A673 (cell line): ENCODE measurements at places on chromosomes 7 and 10. TPM values are rescaled to one million over a fixed set of nuclear protein-coding genes. Genes with fewer than 3 reads are reported as not detected.

DNA sequence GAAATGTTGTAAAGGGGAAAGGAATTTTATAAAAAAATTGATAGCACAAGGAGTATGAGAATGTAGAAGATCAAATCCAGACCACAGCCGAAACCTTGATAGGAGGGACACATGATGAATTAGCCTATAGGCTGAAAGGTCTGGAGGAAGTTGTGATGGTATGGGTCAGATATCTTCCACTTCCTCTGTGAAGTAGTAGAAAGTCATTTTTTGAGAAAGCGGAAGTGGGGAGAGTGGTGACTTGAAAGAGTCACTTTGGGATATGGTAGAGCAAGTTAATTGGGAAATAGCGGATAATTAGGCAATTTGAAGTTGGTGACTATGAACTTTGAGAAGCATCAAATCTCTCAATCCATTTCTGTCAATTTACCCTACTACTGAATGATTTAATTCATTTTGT lies 99.4 kb downstream of the GRM8 start:
- no peak for DNase-seq

DNA sequence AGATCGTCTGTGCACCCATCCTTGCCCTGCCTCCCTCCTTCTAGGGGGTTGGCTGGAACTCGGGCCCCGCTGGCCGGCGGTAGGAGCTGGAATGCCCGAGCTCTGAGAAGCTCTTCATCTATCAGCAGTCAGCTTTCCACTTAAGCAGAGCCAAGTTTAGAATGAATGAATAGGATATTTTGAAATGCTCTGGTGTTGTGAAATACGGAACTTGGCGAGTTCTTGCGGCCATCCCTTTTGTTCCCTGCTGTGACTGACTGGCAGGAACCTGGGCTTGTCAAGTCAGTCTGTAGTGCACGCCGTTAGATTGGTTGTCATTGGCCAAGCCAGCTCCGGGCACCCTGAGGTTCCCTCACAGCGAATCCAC lies 33.3 kb downstream of the FOXK1 start:
- peak; percentile 90 for DNase-seq

- no peak for DNase-seq
These were observed 1264.1 kb upstream of the AUTS2 start for GRCh38 chr7:68334216-68334615.

GRCh38 chr10:70074165-70074564 lies 21.5 kb downstream of the MACROH2A2 start:
- no peak for DNase-seq

- no peak for DNase-seq
These were observed 220.7 kb upstream of the GLI3 start for GRCh38 chr7:42457663-42458062.

GRCh38 chr10:132626019-132626760 lies 88.6 kb downstream of the INPP5A start:
- DNase-seq: no peak

GRCh38 chr10:76356557-76356956 lies 925.1 kb downstream of the LRMDA start:
- DNase-seq: no peak

- DNase-seq: peak; percentile 1
These were observed 301.2 kb downstream of the DPP6 start for GRCh38 chr7:154353355-154353767.

GRCh38 chr10:84845628-84846261 lies 517.4 kb downstream of the CCSER2 start:
- peak; percentile 39 for DNase-seq

DNA sequence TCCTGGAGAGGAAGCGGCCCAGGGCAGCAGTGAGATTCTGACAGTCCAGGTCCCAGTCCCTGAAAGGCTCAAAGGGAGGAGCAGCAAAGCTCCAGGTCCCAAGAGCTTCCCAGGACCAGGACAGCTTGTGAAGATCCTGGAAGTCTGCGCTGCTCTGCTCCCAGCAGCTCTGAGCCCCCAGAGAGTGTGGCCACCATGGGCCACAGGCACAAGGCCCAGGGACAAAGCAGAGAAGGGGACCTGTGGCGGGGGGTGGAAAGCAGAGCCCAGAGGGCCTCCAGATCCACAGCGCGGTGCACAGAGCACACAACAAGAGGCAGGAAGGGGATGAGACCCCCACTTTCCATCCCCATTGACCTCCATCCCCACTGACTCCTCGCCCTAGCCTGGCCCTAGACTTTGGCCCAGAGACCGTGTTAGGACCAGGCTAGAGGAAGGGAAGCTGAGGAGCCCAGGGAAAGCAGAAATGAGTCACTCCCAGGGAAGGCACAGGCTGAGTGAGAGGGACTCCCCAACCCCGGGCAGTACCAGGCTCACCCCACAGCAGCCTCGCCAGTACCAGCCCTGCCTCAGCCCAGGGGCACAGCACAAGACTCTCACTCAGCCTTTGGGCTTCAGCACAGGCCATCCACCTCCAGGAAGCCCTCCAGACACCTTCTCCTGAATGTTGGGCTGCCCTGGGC lies 75.5 kb downstream of the GRID1 start:
- no peak for DNase-seq

DNA sequence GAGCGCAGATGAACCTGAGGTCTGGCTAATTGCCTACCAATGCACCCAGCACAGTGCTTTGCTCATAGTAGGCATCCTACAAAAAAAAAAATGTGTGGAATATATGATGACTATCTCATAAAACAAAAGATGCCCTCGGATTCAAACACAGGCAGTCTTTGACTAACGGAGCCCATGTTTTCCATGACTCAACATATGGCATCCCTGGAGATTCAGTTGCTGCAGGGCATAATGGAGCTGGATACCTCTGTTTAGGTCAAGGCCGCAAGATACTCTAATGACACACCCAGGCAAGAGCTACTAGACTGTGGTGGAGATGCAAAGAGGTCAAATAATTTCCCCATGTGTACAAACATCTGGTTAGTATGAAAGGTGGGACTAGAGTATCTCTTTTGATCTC lies 16.3 kb downstream of the CUBN start:
- no peak for DNase-seq

DNA sequence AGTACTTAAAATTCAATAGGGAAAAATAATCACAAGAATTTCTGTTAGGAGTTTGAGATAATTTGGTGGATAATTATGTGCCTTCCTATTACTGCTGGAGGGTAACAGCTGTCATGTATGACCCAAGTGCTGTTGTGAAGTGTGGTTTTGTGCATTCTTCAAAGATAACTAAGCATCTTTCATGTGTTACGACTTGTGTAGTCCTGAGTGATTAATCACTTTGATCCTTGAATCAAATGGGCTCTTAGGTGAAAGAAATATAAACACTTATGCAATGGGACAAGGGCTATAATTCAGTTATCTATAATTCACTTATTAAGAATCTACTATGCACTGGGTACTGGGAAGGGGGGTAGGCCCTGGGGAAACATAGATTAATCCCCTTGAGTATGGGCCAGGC lies 89.0 kb downstream of the CH25H start:
- peak; percentile 11 for DNase-seq

DNA sequence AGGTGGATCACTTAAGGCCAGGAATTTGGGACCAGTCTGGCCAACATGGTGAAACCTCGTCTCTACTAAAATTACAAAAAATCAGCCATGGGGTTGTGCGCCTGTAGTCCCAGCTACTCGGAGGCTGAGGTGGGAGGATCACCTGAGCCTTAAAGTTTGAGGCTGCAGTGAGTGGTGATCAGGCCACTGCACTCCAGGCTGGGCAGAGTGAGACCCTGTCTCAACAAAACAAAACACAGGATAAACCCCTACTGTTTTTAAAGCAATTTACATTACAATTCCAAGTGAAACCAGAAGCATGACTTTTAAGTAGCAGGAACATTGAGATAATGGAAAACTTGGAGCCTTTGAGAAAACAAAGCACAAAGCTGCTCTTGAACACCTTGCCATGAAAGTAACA lies 92.4 kb upstream of the BTBD16 start:
- DNase-seq: no peak

GRCh38 chr7:36100226-36100625 lies 52.8 kb upstream of the EEPD1 start:
- no peak for DNase-seq

GRCh38 chr7:10939237-10939910 lies 34.3 kb upstream of the PHF14 start:
- DNase-seq: no peak

DNA sequence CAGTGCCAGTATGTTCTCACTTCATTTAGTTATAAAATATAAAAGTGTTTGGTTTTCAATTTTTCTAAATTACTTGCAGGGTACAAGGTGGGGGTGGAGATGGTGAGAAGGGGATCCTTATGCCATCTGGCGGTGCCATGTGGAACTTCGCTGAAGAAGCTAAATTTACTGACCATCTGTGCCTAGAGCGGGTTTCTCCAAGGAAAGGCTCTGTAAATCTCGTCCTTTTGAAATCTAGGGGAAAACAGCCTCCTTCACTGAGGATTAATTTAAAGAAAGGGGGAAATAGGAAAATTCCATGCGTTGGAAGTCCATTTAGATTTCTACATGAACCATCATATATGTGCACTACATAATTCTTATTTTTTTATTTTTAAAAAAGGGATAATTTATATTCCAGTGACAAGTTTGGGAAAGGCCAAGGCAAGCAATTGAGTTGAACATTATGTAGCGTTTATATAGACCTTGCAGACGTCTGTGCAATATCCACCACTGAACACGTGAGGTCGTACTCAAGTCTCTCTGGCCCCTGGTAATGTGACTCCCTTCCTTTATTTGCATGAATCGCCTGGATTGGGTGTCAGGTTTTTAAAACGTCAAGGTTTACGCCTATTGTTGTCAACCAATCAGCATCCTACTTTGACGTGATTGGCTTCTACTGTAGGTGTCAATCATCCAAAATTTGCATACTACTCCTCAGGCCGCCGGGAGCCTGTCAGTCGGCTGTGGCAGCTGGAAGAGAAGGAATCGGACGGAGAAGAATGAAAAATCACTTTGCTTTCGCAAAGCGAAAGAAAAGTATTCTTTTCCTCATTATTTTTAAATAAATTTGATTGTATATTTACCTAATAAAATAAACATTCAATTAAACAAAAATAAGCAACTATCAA lies 297.1 kb upstream of the NFE2L3 start:
- peak; percentile 99 for DNase-seq

DNA sequence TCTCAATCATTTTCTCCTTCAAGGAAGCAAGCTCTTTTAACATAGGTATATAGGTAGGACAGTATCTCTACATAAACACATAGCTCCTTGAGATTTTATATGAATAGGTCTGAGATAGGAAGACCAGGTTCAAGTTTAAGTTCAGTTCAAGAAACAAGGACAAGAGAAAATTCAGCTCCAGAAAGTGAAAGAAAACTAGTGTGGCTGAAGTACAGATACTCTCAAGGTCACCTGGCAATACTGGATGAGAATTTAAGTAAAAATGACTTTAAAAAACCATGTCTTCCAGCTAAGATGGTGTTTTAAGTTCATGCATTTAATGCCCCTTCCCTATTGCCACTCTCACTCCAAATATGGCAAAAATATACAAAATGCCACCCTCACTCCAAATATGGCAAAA lies 91.3 kb downstream of the OSBPL3 start:
- DNase-seq: no peak

- no peak for DNase-seq
These were observed 193.9 kb downstream of the ANKRD7 start for GRCh38 chr7:118418433-118418832.

GRCh38 chr10:67921065-67921464 lies 36.6 kb downstream of the SIRT1 start:
- DNase-seq: no peak

DNA sequence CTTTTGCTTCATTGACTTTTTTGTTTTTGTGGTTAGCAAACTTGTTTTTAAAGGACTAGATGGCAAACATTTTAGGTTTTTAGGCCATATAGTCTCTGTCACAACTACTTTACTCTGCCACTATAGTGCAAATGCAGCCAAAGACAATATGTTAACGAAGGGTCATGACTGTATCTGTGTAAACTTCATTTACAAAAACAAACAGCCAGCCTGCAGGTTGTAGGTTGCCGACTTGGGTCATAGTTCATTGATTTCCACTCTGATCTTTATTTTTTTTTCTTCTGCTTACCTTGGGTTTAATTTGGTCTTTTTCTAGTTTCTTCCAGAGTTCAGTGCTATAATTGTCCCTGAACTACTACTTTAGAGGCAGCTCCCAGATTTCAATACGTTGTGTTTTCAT lies 120.0 kb downstream of the ARHGAP22 start:
- DNase-seq: no peak

- DNase-seq: no peak
These were observed 958.4 kb downstream of the TYW1 start for GRCh38 chr7:67955061-67955460.

DNA sequence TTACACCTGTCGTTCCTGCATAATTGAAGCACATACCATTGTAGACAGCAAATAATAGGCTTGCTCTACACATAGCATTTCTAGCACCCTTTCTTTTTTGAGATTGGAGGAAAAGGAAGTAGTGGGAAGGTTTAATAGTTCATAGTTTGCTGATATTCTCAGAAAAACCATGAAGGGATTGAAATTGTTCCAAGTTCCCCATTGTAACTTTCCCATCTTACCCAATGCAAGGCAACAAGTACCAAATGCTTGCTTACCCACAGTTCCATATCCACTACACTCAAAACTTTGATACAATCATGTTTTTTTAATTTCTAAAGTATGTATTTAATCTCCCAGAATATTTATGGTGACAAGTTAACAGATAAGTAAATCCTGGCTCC lies 13.8 kb downstream of the CYP3A5 start:
- no peak for DNase-seq

DNA sequence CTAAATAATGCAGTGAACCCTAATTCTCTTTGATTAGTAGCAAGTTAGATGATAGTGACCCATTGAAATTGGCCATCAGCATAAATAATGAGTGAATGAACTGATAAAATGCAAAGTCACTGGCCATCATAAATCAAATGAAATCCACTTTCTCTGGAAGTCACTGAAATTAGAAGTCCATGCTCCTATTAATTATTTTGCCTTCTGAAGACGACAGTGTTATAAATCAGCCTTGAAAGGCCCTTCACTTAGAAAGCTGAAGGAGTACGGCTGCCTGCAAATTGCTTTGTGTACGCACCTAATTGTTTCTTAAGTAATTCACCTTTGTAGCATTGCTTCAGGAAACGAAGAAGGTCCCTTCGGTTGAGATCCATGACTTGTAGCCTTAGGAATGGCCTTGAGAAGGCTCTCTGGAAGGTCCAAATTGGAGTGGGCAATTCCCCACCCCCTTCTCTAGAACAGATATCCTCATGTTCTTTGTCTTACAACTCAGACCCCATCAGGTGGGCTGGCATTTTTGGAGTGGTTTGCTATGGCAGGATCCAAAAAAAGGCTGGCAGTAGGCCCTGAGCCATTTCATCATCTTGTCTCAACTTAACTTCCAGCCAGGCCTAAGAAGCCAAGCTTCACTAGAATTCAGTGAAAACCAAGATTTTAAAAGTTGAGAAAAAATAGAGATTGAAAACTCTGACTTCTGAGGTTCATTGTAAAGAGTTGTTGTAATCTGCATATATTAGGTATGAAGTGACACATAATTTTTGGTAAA lies 420.3 kb downstream of the LRMDA start:
- DNase-seq: no peak

- no peak for DNase-seq
These were observed 181.5 kb downstream of the CFTR start for GRCh38 chr7:117661328-117661727.

MET gene
- total RNA-seq: 5.7 and 6.8 TPM in 2 replicates

UROS gene
- 65.6 and 70.7 TPM in 2 replicates for total RNA-seq

STK31 gene
- total RNA-seq: 0.34 and 0.39 TPM in 2 replicates

ANKRD30A gene
- not detected in 2 replicates for total RNA-seq

PLPP4 gene
- not detected in 2 replicates for total RNA-seq

CREB5 gene
- 7.1 and 10.3 TPM in 2 replicates for total RNA-seq
